ENCODE measurements at places on chromosomes 1 and 21.

DNA sequence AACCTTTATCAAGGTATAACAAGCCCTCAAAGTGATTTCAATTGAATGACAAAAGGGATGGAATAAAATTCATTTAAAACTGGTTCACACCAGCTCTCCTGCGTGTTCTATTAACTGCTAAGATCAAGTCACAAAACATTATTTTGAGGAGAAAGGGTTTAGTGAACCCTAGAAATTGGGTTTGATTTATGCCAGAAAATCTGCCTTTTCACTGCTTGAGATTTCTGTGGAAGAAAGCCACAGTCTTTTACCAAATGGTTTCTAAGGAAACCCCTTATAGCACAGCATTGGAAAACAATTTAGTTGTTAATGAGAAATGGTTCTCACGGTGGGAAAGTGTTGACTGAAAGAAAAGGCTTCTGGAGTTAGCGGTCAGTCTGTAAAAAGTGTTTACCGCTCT lies 43.6 kb upstream of the DPH5 start:
- DNase-seq = no peak

GRCh38 chr1:49213301-49213700 lies 436.6 kb upstream of the BEND5 start:
- no peak for DNase-seq

- DNase-seq = no peak
These were observed 1.7 kb upstream of the TRPM2 start for GRCh38 chr21:44351535-44352252.

- no peak for DNase-seq
These were observed 100.4 kb upstream of the TMEM51 start for GRCh38 chr1:15053153-15053552.

GRCh38 chr1:178341261-178341956 lies 155.4 kb downstream of the CLEC20A start:
- no peak for DNase-seq

GRCh38 chr21:41845310-41846032 lies 33.7 kb downstream of the PRDM15 start:
- no peak for DNase-seq

- no peak for DNase-seq
These were observed 173.6 kb downstream of the VAV3 start for GRCh38 chr1:107791348-107791747.

GRCh38 chr1:93689521-93690223 lies 8.0 kb upstream of the BCAR3 start:
- no peak for DNase-seq

GRCh38 chr1:24911651-24912155 lies 18.4 kb downstream of the RUNX3 start:
- no peak for DNase-seq

GRCh38 chr1:37073152-37073853 lies 39.0 kb upstream of the GRIK3 start:
- no peak for DNase-seq

DNA sequence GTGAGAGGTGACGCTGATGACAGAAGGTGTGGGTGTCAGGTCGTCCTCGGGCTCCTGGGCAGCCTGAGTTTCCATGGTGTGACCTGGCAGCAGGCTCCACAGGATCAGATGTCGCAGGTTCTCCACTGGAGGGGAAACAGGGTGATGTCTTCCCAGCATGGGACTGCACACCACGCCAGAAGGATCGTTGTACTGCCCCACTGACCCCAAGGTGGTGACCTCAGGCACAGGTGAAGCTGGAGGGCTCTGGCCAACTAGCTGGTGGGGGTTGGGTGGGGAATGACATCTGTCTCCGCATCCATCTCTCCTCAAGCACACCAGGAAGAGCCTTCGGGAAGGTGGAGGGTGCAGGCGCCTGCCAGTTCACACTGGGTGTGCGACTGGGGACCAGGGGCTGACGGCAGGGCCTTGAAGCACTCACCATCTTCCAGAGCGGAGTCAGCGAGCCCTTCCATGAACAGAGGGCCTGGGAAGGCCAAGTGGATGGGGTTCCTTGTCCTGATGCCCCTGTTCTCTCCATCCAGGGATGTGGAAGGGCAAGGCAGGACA lies 19.4 kb downstream of the LRRC71 start:
- DNase-seq = no peak

DNA sequence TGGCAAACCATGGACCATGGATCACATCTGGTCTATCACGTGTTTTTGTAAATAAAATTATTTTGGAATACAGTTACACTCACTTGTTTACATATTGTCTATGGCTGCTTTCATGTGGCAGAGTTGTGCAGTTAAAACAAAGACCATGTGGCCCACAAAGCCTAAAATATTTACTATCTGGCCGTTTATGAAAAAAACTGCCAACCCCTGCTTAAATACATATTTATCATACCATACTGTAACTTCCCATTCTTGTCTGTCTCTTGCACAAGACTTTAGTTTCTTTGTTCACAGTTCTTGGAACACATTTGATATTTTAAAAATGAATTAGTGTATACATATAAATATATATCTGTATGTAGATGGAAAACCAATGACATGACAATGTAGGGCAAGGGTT lies 141.5 kb downstream of the PAPPA2 start:
- no peak for DNase-seq

DNA sequence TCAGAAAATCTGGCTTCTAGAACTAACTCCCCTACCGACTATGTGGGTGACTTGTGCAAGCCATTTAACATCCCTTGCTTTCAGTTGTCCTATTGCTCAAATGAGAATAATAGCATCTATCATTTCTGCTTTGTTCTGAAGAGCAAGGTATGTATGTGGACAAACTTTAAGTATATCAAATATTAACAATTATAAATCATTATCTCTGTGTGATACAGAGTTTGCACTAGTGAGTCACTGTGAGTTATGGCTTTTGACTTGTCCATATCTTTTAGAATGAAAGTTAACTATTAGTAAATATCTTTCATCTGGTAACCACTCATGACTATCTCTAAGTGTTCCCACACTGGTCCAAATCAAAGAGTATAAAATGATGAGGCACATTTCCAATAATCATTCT lies 812.9 kb upstream of the ADGRL2 start:
- DNase-seq = no peak

GRCh38 chr1:93567255-93567918 lies 114.2 kb downstream of the BCAR3 start:
- no peak for DNase-seq

DNA sequence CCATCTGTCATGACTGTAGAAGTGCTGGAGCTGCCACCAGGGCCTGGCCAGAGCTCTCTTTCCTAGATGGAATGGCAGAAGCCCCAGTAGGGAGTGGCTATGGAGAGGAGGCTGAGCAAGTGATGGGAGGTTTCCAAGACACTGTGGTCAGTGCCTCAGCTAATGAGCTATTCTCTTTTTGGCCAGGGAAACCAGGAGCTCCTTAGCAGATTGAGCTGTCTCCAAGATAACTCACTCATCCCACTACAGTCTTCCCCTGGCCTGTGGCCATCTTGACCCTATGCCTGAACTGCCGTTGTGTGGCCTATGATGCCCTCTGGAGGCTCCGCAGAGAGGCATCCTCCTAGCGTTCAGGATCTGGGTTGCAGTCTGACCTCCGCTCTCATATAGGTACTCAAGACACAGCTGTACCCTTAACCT lies 60.5 kb downstream of the ERI3 start:
- DNase-seq = peak; percentile 45

- DNase-seq = no peak
These were observed 37.5 kb upstream of the HHAT start for GRCh38 chr1:210291081-210291764.

- no peak for DNase-seq
These were observed 288.0 kb downstream of the PBX1 start for GRCh38 chr1:164846731-164847691.

DNA sequence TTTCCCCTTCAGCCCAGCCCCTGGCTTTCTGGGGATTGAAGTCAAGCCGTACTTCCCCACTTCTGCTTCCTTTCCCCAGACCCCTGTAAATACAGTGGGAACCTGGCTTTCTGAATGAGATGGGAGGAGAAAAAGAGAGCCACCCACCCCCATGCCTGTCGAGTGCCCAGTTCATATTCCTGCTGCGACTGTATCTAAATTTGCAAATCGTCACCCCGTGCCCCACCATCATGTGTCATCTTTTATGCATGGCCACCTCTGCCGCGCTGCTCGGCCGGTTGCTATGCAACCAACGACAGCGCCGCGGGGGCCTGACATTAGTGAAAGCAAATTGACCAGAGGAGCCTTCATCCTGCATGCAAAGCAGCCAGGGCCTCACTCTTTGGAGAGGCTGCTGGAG lies 143.0 kb downstream of the ELAVL4 start:
- peak; percentile 48 for DNase-seq

DNA sequence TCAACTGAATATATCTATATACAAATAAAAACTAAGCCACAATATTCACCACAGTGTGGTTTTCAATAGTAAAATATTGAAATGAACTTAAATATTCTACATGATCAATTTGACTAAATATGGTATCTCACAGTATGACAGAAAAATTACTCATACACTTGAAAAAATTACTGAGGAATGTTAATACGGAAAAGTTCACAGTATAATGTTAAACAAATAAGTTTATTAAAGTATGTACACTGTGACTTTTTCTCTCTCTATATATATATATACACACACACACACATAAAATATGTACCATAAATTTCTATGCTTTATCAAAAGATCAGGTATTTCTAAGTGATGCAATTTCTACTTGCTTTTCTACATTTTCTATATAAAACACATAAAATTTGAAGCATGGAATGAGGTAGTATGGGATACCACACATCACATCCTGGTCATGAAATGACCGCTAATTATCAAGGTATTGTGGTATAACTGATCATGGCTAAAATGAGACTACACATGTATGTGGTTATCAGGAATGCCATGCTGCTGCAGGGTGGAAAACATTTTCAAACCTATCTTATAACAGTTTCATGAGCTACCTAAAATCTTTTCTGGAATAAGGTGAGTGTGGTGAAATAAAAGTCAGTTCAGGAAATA lies 102.3 kb downstream of the CDC42BPA start:
- no peak for DNase-seq

- DNase-seq = no peak
These were observed 30.7 kb upstream of the NLRP3 start for GRCh38 chr1:247385283-247385682.

- DNase-seq = no peak
These were observed 4.2 kb downstream of the RASSF5 start for GRCh38 chr1:206511362-206512057.

GRCh38 chr1:69413129-69413528 lies 154.6 kb upstream of the LRRC7 start:
- no peak for DNase-seq

DNA sequence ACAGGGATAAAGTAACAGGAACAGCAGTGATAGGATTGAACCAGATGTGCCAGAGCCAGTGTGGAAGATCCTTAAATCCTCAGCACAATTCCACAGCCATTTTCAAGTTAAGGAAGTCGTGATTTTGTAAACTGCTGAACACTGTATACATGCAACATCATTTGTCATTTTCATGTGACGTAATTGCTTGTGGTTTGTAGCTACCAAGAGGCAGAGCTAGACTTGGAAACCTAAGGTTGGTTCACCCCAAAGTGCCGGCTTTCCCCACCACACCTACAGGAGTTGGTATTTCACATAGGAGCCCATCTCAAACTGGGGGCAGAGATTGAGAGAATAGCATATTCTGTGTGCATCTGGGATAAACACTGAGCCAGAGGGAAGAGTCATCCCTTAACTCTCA lies 113.9 kb downstream of the CAPN8 start:
- no peak for DNase-seq

DNA sequence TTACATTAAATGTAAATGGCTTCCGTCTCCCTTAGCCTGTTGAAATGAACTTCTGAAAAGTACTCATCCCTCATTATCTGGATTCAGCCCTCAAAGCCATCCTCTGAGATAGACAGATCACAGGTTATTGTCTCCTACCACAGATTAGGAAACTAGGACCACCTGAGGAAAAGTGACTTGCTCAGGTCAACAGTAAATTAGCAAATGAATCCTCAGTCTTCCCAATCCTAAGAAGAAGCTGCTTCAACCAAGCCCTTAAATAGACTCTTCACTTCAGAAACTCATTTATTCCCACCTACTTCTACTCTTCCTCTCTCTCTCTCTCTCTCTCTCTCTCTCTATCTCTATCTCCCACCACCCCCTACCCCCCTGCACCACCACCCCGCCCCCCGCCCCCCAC lies 152.3 kb downstream of the DMRTA2 start:
- DNase-seq = no peak

GRCh38 chr21:44872323-44872648 lies 1.2 kb downstream of the PTTG1IP start:
- DNase-seq = no peak

DNA sequence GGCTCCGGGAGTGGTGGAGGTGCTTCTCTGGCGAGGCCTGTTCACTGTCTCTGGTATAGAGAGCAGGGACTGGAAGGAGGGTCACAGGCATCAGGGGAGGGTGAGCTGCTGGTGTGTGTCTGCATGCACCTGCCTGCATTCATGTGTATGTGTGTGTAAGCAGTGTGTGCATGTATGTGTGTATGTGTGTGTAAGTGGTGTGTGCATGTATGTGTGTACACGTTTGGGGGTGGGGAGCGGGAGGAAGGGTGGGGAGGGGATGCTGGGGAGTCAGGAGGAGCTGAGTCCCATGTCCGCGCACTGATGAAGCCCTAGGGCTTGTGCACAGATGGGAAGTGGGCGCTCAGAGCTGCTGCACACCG lies 49.0 kb downstream of the ARHGEF16 start:
- DNase-seq = no peak

- DNase-seq = no peak
These were observed 65.8 kb downstream of the NOS1AP start for GRCh38 chr1:162135271-162135775.

DNA sequence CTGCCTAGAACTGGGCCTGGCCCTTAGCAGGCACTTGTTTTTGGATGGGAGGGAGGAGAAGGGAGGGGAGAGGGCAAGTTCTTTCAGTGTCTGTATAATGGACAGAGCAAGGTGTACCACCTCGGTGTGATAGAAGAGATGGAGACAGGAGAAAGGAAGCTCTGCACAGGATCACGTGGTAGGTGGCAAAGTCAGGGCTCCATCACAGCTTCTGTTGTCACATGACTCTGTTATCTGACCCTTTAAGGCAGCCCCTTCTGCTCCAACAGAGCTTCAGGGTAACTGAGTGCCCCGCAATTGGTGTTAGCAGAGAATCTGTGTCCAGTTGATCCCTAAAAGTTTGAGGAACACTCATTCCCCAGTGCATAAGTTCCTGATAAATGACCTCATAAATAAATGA lies 16.5 kb upstream of the ETS2 start:
- DNase-seq = no peak

Data from SHP77 (cell line).